H1 (cell line): ENCODE measurements at places on chromosomes 11 and 22.

DNA sequence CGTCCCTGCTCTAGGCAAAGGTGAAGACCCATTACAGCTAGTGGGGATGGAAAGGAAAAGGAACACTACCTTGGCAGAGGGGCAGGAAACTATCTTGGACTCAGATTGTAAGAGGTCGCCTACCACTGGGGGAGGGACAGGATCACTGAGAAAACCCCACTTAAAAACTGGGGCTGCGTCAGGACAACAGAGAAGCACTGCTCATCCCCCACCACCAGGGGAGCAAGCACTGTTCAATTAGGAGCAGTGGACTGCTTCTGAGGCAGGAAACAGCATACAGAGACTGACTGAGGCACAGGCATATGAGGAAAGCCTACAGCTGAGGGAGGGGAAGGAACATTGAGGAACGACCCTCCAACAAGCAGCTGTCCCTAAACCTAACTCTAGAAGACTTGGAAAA, 20.8 kb upstream of the DLAT start:
- peak; percentile 51 for DNase-seq
- no peaks in the 10 kb centered on the region for H3K27me3 ChIP-seq
- no peak overlapping the region for H3K4me3 ChIP-seq
- H3K27ac ChIP-seq, result no peak overlapping the region

GRCh38 chr11:95156916-95157541, 67.4 kb downstream of the ENDOD1 start:
- H3K4me1 ChIP-seq, result no peaks in the 10 kb centered on the region
- no peaks in the 10 kb centered on the region for H3K36me3 ChIP-seq
- H3K27me3 ChIP-seq, result no peaks in the 10 kb centered on the region
- no peak overlapping the region for H3K27ac ChIP-seq

DNA sequence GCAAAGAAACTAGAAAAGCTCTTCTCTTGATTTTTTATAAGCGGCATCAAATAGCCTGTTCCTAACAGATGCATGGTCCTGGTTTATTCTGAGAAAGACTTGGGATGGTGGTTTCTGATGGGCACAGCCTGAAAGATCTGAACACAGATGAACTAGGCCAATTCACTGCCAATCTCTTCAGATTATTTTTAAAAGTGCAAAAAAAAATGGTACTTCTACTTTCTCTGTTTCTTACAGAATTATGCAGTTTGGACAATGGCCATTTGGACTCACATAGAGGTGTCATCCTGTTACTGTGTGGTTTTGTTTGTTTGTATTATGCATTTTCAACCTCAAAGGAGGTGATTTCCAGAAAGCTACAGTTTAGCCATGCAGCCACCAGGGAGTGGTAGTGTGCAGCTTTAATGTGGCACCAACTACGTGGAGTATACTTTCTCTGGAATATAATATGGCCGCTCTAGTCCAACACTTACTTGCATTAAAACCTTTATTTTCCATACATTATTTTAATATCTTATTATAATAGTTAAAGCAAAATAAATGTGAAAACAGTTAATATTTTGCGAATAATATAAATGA, 469.8 kb upstream of the KIRREL3 start:
- no peaks in the 10 kb centered on the region for H3K36me3 ChIP-seq
- no peak for DNase-seq
- no peak overlapping the region for H3K4me3 ChIP-seq
- no peak overlapping the region for H3K27ac ChIP-seq
- no peaks in the 10 kb centered on the region for H3K27me3 ChIP-seq

GRCh38 chr22:36026741-36027140, 1.9 kb downstream of the RBFOX2 start:
- no peak overlapping the region for H3K27ac ChIP-seq
- peak overlapping the region; percentile 93; the same call in 1 of the 2 replicates for H3K4me3 ChIP-seq
- no peak for DNase-seq
- no peaks in the 10 kb centered on the region for H3K27me3 ChIP-seq
- no peaks in the 10 kb centered on the region for H3K36me3 ChIP-seq
- H3K4me1 ChIP-seq, result no peaks in the 10 kb centered on the region; the same call in 1 of the 2 replicates

DNA sequence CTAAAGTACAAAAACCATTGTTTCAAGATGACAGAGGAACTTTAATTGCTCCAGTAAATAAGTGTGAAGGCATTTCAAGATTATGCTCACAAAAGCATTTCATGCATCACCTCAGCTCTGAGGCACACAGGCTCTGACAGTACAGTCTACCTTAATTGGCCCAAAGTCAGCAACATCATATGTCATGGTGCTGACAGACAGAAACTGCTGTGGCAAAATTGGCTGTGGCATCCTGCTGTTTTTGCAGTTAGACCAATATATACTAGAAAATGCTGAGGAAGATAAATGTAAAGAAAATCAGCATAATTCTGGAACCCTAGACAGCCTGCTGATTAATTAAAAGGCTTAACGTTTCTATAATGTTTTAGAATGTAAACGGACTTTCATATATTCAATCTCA, 34.9 kb upstream of the PPP2R1B start:
- H3K27me3 ChIP-seq, result no peaks in the 10 kb centered on the region
- no peak overlapping the region for H3K27ac ChIP-seq
- no peaks in the 10 kb centered on the region; the same call in none of the 2 replicates for H3K36me3 ChIP-seq
- no peak overlapping the region for H3K4me3 ChIP-seq
- no peaks in the 10 kb centered on the region for H3K4me1 ChIP-seq
- DNase-seq, result no peak

DNA sequence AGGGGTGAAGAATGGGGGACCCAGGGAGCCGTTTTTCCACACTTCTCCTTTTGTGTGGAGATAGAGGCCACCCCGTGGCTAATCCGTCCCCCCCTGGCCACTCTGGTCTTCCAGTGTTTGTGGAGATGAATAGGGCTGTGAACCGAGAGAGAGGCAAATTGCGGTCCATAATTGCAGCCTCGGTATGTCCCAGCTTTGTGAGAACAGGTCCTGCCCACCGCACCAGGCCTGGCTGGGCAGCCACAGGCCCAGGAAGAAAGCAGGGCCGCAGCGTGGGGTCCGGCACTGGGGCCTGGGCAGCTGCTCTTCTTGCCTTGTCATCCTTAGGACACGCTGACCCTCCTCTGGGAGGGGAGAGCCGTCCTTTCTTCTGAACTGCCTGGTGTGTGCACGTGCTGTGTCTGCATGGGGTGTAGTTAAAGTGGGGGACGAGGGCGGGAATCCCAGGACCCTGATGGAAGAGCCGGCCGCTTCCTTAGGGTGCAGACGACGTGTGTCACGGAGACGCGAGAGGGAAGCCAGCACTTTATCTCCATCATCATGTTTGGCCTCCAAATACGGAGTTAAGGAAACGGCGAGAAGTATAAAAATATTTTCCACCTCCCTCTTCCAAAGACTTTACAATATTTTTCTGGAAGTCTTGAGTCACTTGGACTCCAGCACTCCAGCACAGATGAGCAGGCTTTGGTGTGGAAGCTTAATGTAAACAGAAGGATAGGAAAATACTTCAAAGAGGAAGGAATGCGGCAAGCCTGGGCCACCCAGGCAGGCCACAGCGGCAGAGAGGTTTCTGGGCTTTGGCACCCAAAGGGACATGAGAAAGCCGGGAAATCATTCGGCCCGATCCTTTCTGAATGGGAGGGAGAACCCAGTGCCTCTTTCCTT, 1248.4 kb downstream of the BRD1 start:
- no peak overlapping the region for H3K4me3 ChIP-seq
- H3K4me1 ChIP-seq, result 0 out of 2 replicates have a peak, but pooled peaks cover 1% of the 10 kb centered on the region
- H3K36me3 ChIP-seq, result no peaks in the 10 kb centered on the region
- H3K27me3 ChIP-seq, result peaks cover 6% of the 10 kb centered on the region; the same call in 1 of the 2 replicates
- no peak overlapping the region for H3K27ac ChIP-seq

DNA sequence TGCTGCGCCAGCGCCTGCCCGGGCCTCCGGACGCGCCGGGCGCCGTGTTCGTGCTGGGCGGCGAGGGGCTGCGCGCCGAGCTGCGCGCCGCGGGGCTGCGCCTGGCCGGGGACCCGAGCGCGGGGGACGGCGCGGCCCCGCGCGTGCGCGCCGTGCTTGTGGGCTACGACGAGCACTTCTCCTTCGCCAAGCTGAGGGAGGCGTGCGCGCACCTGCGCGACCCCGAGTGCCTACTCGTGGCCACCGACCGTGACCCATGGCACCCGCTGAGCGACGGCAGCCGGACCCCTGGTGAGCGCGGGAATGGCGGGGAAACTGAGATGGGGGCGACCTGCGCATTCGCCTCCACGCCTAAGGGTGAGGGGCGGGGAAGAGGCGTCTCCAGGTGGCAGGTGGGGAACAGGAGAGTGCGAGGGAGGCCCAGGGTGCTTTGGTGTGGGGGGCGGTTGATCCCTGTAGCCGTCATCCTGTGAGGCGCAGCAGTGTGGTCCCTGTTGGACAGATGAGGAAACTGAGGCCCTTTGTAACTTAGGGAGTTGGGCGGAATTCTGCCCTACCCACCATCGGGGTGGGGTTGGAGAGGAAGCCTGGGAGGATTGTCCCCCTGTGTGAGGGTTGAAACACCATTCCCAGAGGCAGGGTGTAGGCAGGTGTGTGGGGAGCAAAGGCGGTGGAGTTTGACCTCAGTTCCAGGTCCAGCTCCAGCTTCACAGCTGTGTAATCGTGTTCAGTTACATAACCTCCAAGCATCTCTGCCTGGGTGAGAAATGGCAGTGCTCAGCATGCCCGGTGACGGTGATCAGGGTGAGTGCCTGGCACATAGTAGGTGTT, 758 bp downstream of the PDXP start:
- peak overlapping the region; percentile 72 for H3K4me3 ChIP-seq
- H3K27me3 ChIP-seq, result no peaks in the 10 kb centered on the region
- no peak overlapping the region for H3K27ac ChIP-seq
- no peak for DNase-seq

- H3K4me3 ChIP-seq, result no peak overlapping the region
- 0 out of 2 replicates have a peak, but pooled peaks cover 8% of the 10 kb centered on the region for H3K36me3 ChIP-seq
- no peaks in the 10 kb centered on the region for H3K4me1 ChIP-seq
- H3K27ac ChIP-seq, result no peak overlapping the region
Measured at GRCh38 chr22:46794491-46794890, 32.0 kb downstream of the TBC1D22A start.

- peaks cover 4% of the 10 kb centered on the region for H3K4me1 ChIP-seq
- no peak overlapping the region for H3K27ac ChIP-seq
- no peak overlapping the region for H3K4me3 ChIP-seq
- no peak for DNase-seq
- H3K36me3 ChIP-seq, result peaks cover 42% of the 10 kb centered on the region
- no peaks in the 10 kb centered on the region for H3K27me3 ChIP-seq
Measured at GRCh38 chr22:38304526-38304925, 12.7 kb downstream of the CSNK1E start.

- H3K27ac ChIP-seq, result no peak overlapping the region
- H3K4me1 ChIP-seq, result 0 out of 2 replicates have a peak, but pooled peaks cover 3% of the 10 kb centered on the region
- H3K27me3 ChIP-seq, result no peaks in the 10 kb centered on the region
- H3K4me3 ChIP-seq, result no peak overlapping the region
- DNase-seq, result no peak
- no peaks in the 10 kb centered on the region for H3K36me3 ChIP-seq
Measured at GRCh38 chr11:107669191-107669740, 42.6 kb downstream of the SLN start.

DNA sequence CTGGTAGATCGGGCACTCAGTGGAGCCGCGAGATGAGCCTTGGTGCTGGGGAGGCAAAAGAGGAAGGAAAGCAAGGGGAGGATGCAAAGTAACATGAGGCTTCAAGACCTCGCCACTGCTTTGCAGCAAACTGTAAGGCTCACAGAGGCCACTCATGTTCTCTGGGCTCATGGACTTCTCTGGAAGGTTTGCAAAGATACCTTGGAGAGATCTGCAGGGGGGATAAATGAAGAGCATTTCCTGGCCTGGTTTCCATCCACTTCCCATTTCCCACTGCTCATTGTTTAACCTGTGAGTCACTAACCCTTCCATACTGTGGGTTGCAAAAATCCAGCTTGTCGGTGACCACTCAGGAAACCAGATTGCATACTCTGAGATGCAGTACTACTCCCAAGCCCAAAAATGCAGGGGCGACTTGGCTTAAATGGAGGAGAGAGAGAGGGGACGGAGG, 38.5 kb downstream of the OSBP2 start:
- no peaks in the 10 kb centered on the region for H3K36me3 ChIP-seq
- H3K27ac ChIP-seq, result no peak overlapping the region
- no peak for DNase-seq
- no peaks in the 10 kb centered on the region for H3K27me3 ChIP-seq
- no peak overlapping the region for H3K4me3 ChIP-seq

- no peak overlapping the region for H3K4me3 ChIP-seq
- peaks cover 2% of the 10 kb centered on the region; the same call in 1 of the 2 replicates for H3K27me3 ChIP-seq
- no peaks in the 10 kb centered on the region; the same call in 1 of the 2 replicates for H3K36me3 ChIP-seq
- H3K4me1 ChIP-seq, result no peaks in the 10 kb centered on the region; the same call in 1 of the 2 replicates
- H3K27ac ChIP-seq, result no peak overlapping the region
Measured at GRCh38 chr22:19035474-19036228, 86.6 kb downstream of the DGCR2 start.

- H3K4me1 ChIP-seq, result no peaks in the 10 kb centered on the region
- H3K4me3 ChIP-seq, result no peak overlapping the region
- H3K27me3 ChIP-seq, result no peaks in the 10 kb centered on the region
- no peaks in the 10 kb centered on the region for H3K36me3 ChIP-seq
Measured at GRCh38 chr11:31676280-31676982, 134.7 kb downstream of the PAX6 start.

- DNase-seq, result no peak
- H3K36me3 ChIP-seq, result no peaks in the 10 kb centered on the region
- H3K27ac ChIP-seq, result no peak overlapping the region
Measured at GRCh38 chr11:119615882-119616196, 113.2 kb downstream of the NECTIN1 start.

- H3K27me3 ChIP-seq, result no peaks in the 10 kb centered on the region
- DNase-seq, result no peak
- H3K4me1 ChIP-seq, result no peaks in the 10 kb centered on the region
Measured at GRCh38 chr22:28198692-28199091, 279.6 kb upstream of the PITPNB start.

GRCh38 chr11:35170503-35170902, 31.5 kb downstream of the CD44 start:
- no peaks in the 10 kb centered on the region for H3K4me1 ChIP-seq
- no peak overlapping the region for H3K4me3 ChIP-seq
- H3K36me3 ChIP-seq, result no peaks in the 10 kb centered on the region

DNA sequence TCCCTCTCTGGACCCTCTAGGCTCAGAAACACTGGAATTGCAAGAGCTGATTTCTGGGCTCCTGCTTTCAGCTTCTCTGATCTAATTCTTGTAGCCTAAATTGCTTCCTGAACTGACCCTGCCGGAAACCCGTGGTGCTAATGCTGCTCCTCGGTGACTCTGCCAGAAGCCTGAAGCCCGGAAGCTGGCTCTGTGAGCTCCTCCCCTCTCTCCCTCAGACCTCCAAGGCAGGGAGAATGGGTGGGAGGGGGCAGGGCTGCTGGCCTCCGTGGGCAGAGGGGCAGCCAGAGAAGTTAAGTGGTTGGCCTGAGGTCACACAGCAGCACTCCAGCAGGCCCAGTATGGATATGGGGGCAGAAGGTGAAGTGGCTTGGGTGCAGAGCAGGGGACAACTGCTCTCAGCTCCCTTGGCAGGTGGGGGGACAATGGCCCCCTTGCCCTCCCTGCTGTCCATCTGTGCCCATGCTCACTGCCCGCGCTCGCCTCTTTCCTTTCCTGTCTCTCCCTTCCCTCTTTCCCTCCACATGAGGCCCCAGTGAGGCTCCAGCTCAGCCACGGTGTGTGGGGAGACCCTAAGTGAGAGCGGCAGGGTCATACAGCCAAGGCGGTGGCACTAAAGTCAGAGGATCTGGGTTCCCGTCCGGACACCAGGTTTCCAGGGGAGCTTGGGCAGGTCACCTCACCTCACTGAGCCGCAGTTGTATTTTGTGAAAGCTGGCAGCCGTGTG, 16.2 kb downstream of the CAPN5 start:
- no peak for DNase-seq
- H3K27ac ChIP-seq, result no peak overlapping the region
- no peaks in the 10 kb centered on the region for H3K36me3 ChIP-seq
- H3K4me3 ChIP-seq, result no peak overlapping the region
- H3K4me1 ChIP-seq, result no peaks in the 10 kb centered on the region; the same call in 1 of the 2 replicates
